ENCODE measurements at places on chromosomes 7 and 10.

GRCh38 chr10:121043124-121043849 is 192.1 kb downstream of the WDR11 start:
- no peak for DNase-seq

DNA sequence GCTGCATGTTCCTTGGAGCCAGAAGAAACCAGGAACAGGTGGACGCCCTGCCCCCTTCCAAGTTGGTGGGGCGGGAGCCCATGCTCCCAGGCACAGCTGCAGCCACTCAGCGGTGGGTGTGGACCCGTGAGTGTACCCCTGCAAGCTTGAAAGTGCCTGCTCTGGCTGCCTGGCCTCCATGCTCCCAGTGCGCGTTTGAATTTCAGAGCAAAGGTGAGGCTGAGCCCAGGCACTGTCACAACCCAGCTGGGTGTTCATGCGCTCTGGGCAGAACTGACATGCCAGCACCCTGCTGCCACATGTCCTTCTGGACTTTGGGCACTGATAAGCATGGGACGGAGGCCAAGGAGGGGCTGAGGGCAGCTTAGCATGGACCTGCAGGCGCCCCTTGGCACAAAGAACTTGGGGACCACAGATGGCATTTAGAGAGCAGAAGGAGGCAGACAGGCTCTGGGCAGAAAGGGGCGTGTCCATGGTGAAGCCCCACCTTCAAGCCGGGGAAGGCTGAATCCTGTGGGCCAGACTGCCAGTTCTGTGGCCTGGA is 402.0 kb upstream of the NRG3 start:
- no peak for DNase-seq

GRCh38 chr7:28435152-28435551 is 22.8 kb downstream of the CREB5 start:
- DNase-seq, result no peak

GRCh38 chr10:15045380-15045779 is 1.6 kb downstream of the OLAH start:
- no peak for DNase-seq

DNA sequence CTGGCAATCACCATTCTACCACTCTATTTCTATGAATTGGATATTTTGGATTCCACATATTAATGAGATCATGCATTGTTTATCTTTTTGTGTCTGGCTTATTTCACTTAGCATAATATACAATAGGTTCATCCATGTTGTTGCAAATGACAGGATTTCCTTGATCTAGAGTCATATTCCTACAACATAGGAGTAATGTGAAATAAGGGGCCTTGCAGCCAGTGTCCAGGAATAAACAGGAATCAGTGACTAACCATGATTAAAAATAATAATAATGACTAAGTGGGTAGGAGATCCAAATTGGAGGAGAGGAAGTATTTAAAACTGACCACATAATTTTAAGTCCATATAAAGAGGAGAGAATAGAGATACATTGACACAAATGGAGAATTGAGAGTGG is 49.9 kb downstream of the SCIN start:
- DNase-seq, result no peak

DNA sequence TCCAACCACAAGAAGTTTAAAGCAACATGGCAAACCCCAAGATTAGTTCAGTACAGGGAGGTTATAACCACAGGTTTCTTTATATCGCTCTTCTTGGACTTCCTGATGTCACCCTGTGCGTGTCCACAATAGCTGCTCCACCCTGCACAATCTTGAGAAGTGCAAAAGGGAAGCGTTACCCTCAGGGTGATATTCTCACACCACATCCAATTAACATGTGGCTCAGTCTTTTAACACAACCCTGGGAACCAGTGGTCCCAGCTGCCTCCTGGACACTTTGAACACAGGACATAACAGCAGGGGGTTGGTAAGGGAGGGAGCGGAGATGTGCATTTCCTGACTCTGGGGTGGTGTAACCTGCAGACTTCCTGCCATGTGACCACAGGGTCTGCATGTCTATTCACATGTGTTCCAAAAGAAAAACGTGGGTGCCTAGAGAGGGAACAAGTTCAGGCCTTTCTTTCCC is 64.6 kb downstream of the GSAP start:
- no peak for DNase-seq
